RCC 7860 (cell line): ENCODE measurements at places on chromosomes 5 and 9.

GRCh38 chr9:18297056-18297841, 176.7 kb upstream of the ADAMTSL1 start:
- DNase-seq, result no peak

GRCh38 chr9:14790628-14791027, 68.1 kb upstream of the CER1 start:
- no peak for DNase-seq

DNA sequence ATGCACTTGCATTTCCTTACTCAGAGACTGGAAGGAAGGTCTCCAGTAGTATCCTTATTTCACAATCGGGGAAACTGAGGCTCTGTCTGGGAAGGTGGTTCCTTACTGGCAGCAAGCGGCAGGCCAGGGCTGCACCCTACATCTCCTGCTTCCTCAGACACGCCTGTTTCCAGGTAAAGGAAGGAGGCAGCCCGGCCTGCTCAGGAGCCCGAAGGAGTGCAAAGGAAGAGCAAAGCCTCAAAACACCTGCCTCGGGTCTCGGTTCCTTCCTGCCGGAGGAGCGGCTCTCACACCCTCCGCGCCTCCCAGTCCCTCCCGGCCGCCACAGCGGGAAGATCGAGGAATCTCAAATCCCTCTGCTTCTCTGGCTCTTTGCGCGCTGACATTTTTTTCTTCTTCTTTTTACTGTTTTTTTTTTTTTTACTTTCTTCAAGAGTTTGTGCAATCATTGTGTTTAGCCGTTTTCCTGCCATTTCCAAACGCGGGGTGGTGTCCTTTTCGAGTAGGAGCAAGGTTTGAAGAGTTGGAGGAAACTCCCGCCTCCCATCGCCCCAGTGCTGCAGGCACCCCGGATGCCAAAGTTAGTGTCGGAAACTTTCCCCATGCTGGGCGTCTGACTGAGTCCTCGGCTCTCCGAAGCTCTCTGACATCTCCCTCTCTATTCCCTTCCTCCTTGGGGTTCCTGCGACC, 1.0 kb downstream of the GGTA1 start:
- no peak for DNase-seq

- DNase-seq, result no peak
Measured at GRCh38 chr5:159486836-159487235, 156.5 kb upstream of the IL12B start.

DNA sequence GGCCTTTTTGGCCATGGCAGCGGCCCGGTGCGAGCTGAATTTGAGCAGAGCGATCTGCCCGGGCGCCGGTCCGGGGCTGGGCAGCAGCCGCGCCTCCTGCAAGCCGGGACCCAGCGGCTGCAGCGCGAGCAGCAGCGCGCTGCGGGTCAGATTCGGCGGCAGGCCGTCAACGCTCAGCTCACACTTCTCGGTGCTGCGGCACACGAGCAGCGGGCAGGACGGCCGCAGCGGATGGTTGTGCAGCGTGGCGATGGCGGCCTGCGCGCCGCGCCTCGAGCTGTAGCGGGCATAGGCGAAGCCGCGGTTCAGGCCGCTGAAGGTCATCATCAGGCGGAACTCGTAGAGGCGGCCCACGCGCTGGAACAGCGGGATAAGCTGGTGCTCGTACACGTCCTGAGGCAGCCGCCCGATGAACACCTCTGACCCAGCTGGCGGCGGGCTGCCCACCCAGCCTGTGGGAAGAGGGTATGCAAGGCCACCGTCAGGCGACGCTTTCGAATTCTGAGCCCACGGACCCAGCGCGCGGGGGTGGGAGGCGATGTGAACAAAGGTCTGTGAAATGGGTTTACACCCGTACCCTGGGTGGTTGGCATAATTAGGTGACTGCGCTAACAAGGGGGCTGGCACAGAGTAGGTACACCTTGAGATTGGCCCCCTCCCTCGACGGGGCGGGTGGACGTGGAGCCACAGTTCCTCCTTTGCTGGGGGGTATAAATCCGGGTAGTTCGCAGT, 755 bp downstream of the DND1 start:
- no peak for DNase-seq

DNA sequence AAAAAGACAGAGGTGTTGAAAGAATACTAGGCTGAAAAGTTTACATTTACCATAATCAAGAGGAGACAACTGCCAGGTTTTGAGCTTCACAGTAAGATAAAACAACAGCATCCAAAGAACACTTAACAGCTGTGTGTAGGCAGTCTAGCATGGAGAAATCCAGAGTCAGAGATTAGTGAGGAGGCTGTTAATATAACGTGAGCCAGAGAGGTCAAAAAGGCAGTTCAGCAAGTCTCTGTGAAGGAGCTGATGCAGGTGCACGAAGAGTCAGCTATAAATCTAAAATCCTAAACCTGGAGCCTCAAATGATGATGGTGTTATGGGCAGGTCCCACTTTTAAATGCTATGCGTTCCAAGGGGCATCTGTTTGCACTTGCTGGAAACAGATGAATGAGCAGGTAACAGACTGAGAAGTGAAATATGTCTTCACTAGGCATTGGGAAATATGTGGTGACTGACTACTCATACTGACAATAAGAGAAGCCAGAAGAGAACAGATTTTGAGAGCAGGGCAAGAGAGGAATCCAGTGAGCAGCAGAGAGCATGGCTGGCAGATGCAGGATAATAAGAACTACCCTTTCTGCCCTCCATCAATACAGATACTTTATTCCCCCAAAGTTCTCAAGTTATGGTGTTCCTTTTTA, 8.7 kb downstream of the APTX start:
- DNase-seq, result no peak

- DNase-seq, result no peak
Measured at GRCh38 chr9:122168356-122168755, 8.6 kb downstream of the MORN5 start.

DNA sequence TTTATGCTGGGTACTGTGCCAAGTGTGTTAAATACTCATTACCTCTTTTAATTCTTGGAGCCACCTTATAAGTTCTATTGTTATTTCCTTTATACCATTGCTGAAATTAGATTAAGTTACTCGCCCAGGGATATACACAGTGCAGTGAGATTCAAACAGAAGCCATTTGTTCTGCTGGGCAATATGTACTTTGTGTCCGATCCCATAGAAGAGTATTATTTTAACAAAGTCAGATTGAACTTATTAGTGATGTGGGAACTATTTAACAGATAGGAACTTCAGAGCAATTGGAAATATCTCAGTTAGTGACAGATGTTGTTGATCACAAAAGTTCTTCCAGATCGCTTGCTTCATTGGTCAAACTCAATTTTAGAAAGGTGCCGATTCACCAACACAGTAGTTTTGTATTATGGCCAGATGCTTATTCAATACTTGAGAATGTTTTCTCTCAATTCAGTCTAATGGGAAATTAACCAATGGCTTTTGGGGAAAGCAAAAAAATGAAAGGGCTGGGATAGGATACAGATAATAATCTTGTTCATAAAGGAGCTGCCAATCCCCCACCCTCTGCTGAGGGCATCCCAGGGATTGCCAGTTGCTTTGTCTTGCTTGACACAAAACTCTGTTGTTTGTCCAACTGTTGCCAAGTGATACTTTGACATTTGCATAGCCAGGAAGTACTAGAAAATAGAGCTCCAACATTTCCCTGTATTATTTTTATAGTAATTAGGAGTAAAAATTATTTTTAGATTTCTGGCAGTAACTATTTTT, 94.8 kb upstream of the SEMA6A start:
- DNase-seq, result no peak

DNA sequence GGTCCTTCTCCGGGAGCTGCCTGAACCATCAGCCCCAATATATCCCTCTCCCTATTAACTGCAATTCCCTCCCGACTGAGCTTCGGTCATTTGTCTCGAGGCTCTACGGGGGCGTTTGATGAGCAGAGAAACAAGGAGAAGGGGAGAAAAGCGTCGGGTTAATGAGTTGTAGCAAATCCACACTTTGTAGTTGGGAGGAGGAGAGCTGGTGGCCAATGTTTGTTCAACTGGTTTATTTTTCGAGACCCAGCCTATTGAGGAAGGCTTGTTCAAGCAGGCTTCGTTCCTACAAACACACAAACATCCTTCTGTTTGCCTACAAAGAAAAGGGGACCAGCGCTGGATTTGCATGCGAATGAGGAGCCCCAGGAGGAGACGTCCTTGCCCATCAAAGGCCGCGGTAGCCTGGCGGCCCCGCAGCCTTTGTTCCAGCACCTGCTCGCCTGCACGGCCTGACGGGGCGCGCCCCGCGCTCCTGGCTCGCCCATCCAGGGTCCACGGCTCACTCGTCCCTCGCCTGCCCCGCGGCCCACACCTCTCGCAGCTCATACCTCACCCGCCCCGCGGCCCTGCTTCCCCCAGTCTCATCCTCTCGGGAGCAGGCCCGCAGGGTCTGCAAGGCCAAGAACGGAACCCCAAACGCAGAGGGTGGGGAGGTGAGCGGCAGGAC, 4.6 kb downstream of the FOXD1 start:
- DNase-seq, result no peak

DNA sequence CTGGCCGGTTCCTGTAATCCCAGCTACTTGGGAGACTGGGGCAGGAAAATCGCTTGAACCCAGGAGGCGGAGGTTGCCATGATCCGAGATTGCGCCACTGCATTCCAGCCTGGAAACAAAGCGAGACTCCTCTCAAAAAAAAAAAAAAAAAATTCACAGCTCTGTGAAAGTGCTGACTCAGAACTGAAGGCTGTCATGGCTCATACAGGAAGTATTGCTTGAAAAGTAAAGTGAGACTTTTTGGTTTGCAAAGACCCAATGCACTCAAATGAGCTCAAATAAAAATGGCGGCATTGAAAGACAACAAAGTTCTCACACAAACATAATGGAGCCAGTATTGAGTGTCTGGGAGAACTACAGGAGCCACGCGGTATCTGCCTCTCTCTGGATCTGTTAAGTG, 202.1 kb downstream of the FBXL7 start:
- peak; percentile 80 for DNase-seq

DNA sequence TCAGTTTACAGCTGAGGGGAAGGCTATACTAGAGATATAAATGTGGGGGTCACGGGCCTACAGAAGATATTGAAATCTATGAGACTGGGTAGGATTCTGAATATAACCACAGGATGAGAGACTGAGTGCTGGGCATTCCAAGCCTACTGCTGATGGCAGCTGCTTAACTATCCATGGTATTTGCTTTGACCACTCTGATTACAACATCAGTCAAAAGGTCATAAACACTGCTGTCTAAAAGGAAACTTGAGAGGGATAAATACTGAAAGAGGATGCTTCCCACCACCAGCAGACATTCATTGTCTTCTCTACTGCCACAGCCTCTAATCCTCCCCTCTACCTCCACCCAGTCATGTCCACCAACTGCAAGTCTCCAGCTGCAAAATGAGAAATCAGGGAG, 3.8 kb downstream of the ZNF622 start:
- DNase-seq, result peak; percentile 63

DNA sequence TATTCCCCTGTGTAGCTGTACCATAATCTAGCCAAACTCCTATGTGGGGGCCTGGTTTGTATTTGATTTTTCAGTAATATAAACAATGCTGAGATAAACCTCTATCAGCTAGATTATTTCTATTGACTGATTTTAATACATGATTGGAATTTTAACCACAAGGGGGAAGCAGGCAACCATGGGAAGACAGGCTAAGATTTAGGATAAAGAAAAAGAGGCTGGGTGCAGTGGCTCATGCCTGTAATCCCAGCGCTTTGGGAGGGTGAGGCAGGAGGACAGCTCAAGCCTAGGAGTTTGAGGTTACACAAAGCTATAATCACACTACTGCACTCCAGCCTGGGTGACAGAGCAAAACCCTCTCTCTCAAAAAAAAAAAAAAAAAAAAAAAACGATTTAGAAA, 18.1 kb upstream of the GPX3 start:
- DNase-seq, result peak; percentile 45

DNA sequence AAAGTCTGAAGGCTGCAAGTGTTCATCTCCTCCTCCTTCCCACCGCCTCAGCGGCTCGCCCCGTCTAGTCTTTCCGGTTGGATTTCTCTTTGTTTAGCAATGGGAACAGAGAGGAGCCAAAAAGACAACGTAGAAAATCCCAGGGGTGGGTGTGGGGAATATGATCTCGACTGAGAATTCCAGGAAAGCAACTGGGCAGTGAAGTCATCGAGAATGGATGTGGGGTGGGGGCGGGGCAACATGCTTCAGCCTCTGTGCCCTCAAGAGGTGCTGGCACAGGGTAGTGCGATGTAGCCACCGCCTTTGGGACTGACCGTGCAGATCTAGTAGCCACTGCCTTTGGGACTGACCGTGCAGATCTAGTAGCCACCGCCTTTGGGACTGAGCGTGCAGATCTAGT, 12.9 kb downstream of the MSX2 start:
- no peak for DNase-seq

DNA sequence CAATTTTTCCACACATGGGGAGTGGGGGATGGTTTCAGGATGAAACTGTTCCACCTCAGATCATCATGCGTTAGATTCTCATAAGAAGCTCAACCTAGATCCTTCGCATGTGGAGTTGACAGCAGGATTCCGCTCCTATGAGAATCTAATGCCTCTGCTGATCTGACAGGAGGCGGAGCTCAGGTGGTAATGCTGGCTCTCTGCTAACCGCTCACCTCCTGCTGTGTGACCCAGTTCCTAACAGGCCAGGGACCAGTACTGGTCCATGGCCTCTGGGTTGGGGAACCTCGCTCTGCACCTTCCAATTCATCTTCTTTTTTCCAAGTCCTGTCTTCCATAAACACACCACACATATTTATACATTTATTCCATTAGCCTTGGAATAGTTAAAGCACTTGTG, 33.0 kb downstream of the POU5F2 start:
- DNase-seq, result no peak
